ENCODE measurements at places on chromosomes 13 and 19.
A peak's percentile ranks its signal among the peaks of the same experiment; 100 is the strongest.

- DNase-seq, result no peak
Measured at GRCh38 chr13:111920306-111920931, 146.5 kb upstream of the SOX1 start.

GRCh38 chr19:22517496-22518411, 95.6 kb upstream of the ZNF98 start:
- no peak for DNase-seq

DNA sequence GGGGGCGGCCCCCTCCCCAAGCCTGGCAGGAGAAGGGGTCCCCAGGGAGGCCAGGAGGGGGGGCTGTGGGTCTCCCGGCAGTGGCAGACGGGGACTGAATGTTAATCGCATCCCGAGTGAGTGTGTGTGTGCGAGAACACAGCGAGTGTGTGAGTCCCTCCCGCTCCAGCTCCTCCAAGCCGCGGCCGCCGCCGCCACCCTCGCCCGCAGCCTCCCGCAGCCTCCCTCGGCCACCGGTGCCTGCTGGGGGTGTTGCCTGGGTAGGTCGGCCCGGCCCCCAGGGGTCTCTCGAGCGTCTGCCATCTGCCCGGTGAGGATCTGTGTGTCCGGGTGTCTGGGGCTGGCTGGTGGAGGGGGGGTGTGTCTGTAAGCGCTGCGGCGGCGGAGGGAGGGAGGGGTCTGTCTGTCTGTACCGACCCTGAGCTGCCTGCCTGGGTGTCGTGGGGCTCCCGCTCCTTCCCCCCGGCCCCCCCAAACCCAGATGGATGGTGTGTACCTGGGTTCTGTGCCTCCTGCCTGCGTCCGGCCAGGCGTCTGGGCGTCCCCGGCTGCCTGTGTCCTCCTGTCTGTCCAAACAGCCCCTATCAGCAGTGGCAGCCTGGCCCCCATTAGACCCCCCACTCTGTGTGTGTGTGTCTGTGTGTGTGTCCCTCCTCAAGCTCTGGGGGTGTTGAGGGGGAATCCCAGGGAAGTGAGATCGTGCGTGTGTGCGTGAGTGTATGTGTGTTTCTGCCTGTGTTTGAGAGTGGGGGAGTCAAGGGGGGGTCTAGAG, at the start of gene GRIN2D:
Gene GRIN2D, plus strand, starts transcription at position 110 of the 772 bp plus-strand sequence. CDS start 4,725 bp downstream, outside the sequence.
- DNase-seq, result no peak

DNA sequence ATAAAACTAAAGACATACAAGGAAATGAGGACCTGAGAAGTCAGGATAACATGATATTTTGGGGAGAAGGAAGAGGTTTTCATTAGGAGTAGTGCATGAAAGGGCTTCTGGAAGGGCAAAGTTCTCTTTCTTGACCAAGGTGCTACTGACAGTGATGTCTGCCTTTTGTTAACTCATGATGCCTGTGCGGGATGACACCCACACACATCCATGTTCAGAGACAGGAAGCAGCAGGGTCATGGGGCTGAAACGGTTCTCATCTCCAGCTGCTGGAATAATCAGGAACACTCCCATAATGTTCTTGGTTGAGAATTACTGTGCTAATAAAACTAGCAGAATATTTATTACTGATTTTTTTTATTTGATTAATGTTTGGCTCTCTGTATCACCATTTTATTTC, 29.1 kb downstream of the KCNC3 start:
- DNase-seq, result no peak

GRCh38 chr13:40682449-40683240, 16.2 kb upstream of the FOXO1 start:
- DNase-seq, result peak; percentile 48

- DNase-seq, result no peak
Measured at GRCh38 chr19:57282011-57282643, 1.8 kb downstream of the ZNF460 start.

DNA sequence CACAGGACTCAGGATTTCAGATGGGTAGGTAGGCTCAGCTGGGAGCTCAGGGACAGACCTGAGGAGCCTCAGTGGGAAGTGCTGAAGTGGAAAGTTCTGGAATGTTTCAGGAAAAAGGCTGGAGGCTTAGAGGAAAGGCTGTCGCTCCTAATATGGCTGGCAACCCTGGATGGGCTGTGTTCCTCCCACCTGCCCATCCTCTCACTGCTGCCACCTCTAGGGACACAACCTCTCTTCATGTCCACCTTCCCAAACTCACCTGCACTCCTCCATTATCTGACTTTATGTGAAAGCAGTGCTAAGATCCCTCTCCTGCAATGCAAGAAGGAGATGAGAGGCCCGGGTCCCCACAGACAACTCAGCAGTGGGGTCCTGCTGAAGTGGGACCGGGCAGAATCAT, 5.8 kb upstream of the CEACAM21 start:
- DNase-seq, result no peak

DNA sequence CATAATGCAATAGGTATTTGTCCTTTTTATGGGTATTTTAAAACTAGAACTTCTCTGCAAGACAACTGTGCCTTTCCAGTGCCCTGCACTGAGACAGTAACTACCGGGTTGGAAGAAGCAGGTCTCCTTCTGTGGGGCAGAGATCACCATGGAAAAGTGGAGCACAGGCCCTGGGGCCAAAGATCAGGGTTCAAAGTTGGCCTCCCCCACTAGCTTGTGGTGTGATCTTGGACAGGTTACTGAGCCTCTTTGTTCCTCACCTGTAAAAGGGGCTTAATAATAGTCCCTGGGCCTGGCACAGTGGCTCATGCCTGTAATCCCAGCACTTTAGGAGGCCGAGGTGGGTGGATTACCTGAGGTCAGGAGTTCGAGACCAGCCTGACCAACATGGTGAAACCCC, 68.3 kb downstream of the CEBPG start:
- DNase-seq, result no peak

GRCh38 chr13:95722241-95722640, 45.3 kb downstream of the DNAJC3 start:
- DNase-seq, result no peak

DNA sequence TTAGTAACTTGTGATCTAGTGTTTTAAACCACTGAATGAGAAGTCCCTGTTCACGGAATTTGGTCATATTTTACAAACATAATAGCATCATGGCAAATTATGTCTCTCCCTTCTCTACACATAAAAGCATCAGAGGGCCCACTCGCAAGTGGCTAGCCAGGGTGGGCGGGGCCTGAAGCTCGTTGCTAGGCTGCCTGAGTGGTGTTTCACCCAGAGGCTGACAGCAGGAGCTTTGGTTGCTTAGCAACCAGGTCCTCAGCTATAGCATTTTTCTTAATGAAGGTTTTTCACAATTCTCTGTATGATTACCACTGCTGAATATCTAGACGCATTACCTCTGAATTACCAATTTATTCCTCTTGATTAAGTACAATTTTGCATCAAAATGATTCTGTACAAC, 126.5 kb downstream of the NALCN start:
- peak; percentile 26 for DNase-seq

- DNase-seq, result peak; percentile 74
Measured at GRCh38 chr19:51531349-51532315, at the start of gene SIGLEC6. Gene SIGLEC6 (minus strand): TSS chr19:51531670. CDS start chr19:51531648, 22 bp downstream.

- no peak for DNase-seq
Measured at GRCh38 chr13:31880851-31881494, 141.6 kb downstream of the RXFP2 start.

- no peak for DNase-seq
Measured at GRCh38 chr19:5394551-5395505, 54.2 kb upstream of the PTPRS start.

DNA sequence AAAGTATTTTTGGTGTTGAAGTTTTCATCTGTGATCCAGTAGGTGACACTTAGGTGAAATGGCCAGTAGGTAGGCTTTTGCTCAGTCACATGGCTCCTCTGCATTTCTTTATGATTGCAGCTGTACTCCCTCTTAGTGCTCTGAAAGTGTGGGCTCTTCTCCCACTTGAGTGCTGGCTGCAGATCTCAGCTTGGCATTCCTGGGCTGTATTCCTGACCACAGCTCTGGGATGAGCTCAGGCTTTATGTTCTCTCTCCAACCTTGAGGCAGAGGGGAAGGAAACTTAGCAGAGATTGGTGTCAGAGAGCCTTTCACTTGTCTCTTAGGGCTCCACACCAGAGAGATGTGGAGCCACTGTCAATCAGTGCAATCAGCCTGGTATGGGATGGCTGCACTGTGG, 254.3 kb downstream of the NDFIP2 start:
- DNase-seq, result no peak

DNA sequence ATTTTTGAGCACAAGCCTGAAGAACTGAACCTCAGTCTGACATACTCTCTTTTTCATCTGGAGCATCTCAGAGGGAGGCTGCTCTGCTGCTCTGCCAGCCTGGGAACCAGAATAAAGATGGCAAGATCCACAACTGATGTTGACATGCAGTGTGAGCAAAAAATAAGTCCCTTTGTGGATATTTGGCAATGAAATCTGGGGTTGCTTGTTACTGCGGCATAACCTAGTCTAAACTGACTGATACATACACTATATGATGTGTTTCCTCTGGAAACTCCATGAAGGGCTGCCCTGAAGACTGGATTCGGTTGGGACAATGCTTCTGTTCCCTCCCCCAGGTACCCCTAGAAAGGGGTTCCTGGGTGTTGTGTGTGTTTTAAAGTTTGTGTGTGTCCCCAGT, 106.7 kb downstream of the IER2 start:
- no peak for DNase-seq

- DNase-seq, result no peak
Measured at GRCh38 chr13:44667943-44668342, 91.8 kb upstream of the TSC22D1 start.

DNA sequence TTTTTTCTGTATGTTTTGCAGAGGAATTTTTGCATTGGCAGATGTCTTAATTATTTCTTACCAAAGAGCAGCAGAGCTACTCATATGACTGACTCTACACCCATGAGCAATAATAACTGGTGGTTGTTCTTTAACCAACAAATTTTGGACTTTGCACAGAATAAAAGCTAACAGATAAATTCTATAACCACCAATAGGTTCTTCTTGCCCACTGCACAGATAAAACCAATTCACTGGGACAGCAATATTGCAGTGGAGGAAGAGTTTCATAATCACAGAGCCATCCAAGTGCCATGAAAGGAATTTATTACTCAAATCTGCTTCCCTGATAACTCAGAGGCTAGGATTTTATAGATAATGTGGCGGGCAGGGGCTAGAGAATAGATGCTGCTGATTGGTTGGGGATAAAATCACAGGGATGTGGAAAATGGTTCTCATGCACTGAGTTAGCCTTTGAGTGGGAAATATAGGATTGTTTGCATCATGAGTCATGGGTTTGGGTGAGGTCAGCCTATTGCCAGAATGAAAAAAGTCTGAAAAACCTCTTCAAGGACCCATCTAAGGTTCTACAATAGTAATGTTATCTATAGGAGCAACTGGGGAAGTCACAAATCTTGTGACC, 104.3 kb upstream of the PCDH17 start:
- no peak for DNase-seq

GRCh38 chr19:1396768-1397679, 4.3 kb downstream of the GAMT start:
- no peak for DNase-seq

GRCh38 chr19:31530781-31531180, 181.5 kb upstream of the TSHZ3 start:
- DNase-seq, result no peak

DNA sequence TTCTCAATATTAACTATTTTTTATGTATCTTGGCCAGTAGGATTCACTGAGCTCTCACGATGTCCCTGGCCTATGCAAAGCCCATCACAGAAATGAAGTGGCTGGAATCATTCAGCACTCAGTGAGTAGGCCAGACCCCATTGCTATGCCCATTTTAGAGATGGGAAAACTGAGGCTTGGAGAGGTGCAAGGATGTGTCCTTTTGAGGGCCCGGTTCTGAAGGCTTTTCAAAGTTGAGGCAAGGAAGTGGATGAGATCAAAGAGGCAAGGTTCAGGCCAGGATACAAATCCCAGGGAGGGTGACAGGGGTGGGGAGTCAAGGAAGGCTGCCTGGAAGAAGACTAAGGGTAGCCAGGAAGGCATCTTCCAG, 18.7 kb upstream of the ERCC1 start:
- no peak for DNase-seq

Measured in pons (tissue), 1 donor.